Amniotic stem cell (primary cell): ENCODE measurements at places on chromosomes 1 and 21.

GRCh38 chr1:185050823-185051451 is 5.6 kb downstream of the RNF2 start:
- DNase-seq = no peak

- DNase-seq = no peak
These were observed 9.8 kb downstream of the SCMH1 start for GRCh38 chr1:41232305-41232704.

DNA sequence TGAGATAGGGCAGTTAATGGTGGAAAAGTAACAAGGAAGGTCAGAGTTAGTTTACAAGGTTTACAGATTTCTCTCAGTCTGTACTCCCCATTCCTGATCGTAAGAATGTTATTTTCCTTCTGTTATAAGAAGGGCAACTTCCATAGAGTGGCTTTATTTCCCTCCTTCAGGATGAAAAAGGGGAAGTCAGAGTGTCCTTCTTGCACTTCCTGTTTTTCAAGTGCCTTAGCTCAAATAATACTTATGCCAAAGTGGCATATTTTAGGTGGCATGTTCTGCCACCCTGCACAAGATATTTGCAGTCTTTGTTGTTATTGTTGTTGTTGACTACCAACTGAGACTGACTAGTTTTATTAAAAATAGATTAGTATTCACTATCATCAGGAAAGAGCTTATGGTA is 730.7 kb upstream of the ADGRL4 start:
- DNase-seq = no peak

GRCh38 chr1:185551008-185551407 is 183.2 kb upstream of the HMCN1 start:
- no peak for DNase-seq

GRCh38 chr1:30764939-30765555 is 7.5 kb upstream of the LAPTM5 start:
- DNase-seq = no peak
